ENCODE measurements at places on chromosomes 7 and 10.
A peak's percentile ranks its signal among the peaks of the same experiment; 100 is the strongest.

DNA sequence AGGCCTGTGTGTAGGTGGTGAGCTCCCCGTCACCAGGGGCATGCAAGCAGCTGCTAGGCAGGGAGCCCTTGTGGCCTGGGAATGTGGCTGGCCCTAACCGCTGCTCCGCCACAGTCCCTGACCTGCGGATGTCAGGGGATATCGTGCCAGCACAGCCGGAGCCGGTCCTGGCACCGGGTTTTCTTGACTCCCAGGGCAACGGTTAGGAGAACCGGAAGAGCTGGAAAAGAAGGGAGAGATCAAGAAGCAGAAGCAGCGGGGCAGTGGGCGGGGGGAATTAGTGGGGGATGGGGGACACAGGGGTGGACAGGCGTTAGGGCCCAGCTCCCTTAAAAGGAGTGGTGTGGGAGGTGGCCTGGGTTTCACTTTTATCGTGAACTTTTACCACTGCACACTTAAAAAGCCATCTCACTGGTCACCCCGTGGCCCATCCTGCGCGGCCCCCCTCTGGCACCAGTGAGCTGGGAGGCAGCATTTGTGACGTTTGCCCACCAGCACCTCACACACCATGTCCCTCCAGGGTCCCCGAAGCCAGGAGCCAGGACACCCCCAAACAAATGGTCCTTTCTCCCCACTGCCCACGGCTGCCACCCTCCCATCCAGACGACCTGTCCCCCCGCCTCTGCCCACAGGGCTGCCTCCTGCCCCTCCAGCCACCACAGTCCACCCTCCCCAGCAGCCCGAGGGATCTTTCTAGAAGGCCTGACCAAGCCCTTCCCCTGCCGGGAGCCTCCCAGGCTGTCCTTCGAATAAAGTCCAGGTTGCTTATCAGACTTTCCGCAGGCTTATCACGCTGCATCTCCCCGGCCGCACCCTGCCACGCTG lies 1.8 kb upstream of the MICALL2 start:
- peak; percentile 87 for DNase-seq

DNA sequence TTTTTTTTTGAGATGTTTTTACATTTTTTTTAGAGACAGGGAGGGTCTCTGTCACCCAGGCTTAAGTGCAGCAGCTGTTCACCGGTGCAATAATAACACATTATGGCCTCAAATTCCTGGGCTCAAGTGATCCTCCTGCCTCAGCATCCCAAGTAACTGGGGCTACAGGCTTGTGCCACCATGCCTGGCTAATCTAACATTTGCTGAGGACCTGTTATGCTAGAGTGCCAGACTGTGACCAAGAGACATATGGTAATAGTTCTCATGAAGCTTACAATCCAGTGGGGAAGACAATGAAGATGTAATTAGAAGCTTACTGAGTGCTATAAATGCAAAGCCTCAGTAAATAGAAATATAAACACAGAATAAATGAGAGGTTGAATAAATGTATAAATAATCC lies 17.6 kb upstream of the ORC5 start:
- no peak for DNase-seq

DNA sequence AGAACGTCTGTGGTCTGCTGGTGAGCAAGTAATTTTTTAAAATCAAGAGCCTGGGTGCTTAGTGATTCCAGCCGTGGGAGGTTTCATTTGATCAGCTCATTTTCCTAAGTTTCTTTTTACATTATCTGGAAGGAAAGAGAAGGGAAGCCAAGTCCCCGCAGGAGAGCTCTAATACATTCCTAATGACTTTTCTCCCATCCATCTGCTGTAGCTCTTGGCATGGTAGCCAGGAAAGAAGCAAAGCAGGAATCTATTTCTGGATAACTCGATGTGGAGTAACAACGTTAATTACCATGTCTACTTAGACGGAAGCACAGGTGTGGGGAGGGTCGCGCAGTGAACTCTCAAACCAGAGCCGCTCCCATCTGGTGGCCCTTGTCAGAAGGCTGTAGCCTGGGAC lies 121.9 kb downstream of the PAXIP1 start:
- no peak for DNase-seq

DNA sequence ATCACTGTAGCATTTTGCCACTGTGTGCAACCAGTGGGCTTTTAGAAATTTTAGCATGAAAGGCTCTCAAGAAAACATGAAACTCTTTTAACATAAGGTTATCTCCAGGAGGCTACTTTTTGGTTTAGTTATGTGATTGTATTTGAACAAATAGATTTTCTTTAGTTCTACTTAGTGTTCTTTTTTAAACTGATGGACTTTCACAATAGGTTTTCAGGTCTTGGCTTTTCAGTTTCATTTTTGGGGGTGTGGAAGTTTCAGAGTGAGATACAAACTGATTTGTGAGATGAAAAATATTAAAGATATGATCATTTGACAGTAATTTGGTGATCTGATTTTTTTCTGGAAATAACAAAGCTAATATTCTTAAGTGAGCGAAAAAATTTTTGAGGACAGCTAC lies 344.1 kb downstream of the PHF14 start:
- DNase-seq: no peak

DNA sequence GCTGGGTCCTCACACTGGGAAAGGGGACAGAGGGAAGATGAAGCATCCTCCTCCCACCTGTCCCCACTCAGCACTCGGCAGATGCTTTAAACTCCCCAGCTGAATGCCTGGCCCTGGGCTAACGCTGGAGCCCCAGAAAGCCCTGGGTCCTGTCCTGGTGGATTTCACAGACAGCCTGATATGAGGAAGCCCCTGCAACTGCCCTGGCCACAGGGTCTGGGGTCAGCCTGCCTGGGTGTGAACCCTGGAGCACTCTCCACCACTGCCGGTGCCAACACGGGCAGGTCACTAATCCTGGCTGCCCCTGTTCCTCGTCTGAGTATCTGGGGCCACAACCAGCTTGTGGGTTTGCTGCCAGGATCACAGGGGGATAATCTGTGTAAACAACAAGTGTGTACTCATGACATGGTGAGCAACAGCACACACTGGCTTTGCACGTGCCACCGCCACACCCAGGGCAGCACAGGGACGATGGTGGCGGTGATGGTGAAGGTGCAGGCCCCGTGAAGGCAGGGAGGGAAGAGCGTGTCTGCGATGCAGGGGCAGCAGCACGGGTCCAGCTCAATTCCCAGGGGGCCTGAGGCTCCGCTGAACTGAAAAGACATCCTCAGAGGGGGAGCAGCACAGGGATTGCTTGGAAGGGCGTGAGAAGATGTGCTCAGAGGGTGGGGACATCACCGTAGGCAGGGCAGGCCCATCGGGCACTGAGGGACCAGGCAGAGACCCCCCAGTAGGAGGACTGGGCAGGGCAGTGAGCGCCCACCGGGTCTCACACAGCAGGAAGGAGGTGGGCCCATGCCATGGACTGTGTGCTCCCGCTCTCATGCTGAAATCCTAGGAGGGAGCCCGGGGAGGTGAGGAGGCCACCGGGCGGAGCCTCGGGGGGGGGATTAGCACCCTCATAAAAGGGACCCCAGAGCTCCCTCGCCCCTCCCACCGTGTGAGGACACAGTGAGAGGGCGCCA lies 238.7 kb downstream of the MAD1L1 start:
- DNase-seq: no peak

DNA sequence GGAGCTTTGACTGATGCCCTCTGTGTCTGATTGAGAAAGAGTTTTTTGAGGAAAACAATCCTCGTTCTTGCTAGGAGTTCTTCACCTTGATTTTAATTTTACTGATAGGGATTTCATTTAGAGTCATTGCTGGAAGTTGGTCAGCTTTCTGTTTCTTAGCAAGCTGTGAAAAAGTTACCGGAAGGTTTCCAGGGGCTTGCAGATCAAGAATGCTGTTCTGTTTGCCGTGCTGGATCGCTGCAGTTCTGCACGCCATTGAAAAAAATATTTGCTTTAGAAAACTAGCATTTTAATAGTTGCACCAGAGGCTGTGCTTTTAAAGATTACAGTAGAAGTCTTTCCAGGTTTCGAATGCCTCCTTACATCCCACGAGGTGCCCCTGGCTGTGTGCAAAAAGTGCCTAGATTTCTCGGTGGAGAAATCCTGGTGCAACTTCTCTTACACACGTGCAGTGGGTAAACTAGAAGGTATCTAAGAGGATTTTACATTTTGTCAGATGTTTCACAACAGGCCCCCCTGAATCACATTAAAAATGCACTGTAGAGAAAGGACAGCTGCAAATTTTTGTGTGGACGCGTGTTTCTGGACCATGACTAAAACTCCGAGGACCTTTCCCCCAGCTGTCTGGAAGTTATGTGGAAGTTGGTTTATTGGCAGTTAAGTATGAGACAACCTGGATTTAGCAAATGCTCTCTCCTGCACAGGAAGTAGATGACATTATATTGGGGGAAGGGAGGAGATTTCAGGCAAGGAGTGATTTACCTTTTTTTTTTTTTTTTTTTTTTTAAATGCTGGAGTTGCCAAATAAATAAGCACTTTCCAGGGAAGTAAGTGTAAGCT lies 5.8 kb downstream of the TCF7L2 start:
- DNase-seq: peak; percentile 11
